ENCODE measurements at places on chromosomes 1 and 21.

GRCh38 chr1:7581754-7582459 lies 189.2 kb upstream of the VAMP3 start:
- peak; percentile 40 for DNase-seq

- no peak for DNase-seq
Observed at GRCh38 chr21:34574601-34575529, 40.0 kb downstream of the RCAN1 start.

GRCh38 chr1:117967477-117967876 lies 37.9 kb downstream of the WDR3 start:
- DNase-seq = no peak

DNA sequence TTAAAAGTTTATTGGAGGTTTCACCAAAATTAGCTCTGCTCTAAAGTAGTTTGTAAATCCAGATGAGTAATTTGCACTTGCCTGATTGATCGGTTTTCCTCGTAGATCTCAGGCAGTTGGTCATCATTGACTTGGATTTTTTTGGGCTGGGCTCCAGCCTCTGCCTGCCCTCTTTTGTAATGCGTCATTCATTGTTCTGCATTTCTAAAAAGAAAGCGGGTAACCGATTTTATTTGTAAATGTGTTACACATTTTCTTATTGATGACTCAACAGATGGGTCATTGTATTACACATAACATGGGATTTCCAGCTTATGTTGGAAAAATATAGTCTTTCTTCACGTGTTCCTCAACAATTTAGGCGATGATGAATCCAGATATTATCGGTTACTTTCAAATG lies 5.5 kb downstream of the ETS2 start:
- DNase-seq = no peak

- no peak for DNase-seq
Observed at GRCh38 chr1:165531021-165531420, 12.8 kb upstream of the LRRC52 start.

DNA sequence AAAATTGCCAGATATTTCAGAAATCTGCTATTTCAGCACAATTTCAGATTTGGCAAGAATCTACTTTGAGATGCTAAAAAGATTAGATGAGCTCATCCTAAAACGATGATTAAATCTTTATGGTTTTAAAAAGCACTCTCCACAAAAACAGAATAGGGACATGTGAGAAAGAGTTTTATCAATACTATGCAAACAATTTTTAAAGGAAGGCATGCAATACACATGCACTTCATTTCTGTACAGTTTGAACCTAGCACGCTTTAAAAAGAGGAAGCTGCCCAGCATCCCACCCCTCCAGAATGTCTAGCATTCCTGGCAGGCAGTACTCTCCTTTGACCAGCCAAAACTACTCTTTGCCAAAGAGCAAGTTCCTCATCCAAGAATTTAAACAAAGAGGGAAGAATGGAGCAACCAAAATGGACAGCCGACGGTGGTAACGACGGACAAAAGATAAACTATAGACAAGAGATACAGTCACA lies 1.3 kb downstream of the ARHGAP29 start:
- no peak for DNase-seq

DNA sequence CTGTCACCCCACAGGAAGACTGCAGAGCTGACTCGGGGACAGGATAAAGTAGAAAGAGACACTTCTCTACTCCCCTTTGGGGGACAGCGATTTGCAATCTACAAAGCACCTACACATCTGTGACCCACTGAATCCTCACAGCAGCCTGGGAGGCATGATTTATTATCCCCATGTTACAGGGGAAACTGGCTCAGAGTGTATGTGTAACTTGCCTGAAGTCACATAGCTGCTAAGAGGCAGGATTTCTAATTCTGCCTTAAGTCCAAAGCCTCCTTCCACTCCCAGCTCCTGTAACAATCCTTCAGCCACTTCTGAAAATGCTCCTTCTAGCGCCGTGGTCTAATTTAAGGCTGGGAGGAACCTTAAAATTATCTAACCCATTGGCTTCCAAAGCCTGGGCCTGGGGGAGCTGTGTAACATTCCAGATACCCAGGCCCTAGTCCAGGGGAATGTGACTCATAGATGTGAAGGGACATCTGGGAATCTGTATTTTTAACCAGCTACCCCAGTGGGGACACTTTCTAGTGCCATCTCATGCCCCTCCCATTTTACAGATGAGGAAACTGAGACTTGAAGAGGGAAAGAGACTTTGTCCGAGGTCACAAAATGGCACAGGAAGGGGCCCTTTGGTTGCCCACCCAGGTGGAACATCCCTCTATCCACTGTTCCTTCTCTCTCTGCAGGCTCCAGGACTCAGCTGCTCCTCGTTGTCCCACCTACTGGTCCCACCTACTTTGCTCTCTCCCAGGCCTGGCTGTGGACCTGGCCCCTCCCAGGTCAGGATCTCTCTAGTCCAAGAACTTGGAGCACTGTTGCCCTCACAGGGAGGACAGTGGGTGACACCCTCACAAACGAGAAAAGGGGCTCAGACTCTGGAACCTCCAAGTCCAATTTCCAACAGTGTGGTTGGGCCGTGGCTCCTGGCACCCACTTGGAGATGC lies 48.9 kb downstream of the AHDC1 start:
- peak; percentile 79 for DNase-seq

DNA sequence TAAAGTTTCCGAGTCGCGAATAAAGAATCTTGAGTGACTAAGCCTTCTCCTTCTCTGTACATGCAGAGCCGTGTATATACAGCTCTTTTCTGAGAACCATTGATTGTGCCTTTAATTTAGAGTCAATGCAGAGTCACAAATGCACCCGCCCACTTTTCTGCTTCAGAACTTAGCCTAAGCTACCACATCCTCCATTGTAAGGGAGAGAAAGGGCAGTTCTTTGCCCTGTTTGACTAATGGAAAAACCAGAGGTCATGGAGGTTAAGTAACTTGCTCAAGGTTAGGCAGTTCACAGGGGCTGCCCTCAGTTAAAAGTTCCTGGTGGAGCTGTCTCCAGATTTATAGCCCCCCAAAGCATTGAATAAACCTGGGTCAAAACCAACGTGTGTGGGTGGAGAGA lies 139.6 kb downstream of the TOMM20 start:
- no peak for DNase-seq

- DNase-seq = no peak
Observed at GRCh38 chr1:160759740-160760139, 20.7 kb downstream of the SLAMF7 start.

- DNase-seq = no peak
Observed at GRCh38 chr1:51264451-51264850, 28.4 kb downstream of the RNF11 start.
